Daoy (cell line): ENCODE measurements at places on chromosomes 12 and 14. TPM values are rescaled to one million over a fixed set of nuclear protein-coding genes. Genes with fewer than 3 reads are reported as not detected.

GRCh38 chr12:124531281-124531745 is 36.1 kb downstream of the NCOR2 start:
- no peak for DNase-seq

DNA sequence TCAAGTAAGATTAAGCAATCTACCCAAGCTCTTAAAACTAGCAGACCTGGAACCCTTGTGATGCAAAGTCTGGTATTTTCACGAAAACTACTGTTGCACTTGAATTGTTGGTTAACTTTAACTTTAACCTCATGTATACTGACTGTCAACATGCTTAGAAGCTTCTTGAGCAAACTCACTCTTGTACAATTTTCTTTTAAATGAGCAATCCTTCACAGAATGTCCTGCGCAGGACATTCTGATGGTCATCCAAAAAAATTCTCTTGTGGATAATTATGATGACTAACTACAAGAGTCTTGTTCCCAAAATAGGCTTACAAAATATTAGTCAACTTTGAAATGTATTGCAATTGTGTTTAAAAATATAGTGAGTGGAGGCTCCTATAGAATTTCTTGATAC is 54.0 kb upstream of the PDE3A start:
- no peak for DNase-seq

GRCh38 chr12:101923045-101923718 is 45.8 kb downstream of the DRAM1 start:
- no peak for DNase-seq

DNA sequence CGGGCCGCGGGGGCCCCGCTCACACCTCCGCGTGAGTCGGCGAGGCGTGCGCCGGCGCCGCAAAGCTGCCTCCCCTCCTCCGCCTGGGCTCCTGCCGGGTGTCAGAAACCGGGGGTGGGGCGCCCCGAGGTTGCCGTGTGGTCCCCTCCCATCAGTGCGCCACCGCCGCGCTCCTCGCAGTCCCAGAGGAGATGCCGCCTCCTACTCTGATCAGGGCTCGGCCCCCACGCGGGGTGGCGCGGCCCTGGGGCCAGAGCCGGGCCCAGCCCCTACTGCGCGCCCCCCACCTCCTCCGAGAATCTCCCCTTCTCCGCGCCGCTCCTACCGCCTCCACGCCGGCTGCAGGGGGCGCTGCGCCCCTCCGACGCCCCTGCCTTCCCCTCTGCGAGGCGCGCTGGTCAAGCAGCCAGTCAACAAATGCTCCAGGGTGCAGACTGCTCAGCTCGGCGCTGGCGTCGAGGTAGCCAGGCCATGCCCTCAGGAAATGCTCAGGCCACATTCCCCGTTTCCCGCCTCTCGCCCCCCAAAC is 467 bp upstream of the JAG2 start:
- DNase-seq, result peak; percentile 71

Gene ABCC9
- total RNA-seq, result 0.03 and 0.06 TPM in 2 replicates

Gene PA2G4
- 384 and 456 TPM in 2 replicates for total RNA-seq

Gene ZNF385A
- 0.34 TPM in 1 of 2 replicates, not detected in the other for total RNA-seq

Gene PTCSC3
- total RNA-seq, result not detected in 2 replicates

Gene TMEM106C
- 162 and 181 TPM in 2 replicates for total RNA-seq

Gene FLRT2
- 0.03 and 0.86 TPM in 2 replicates for total RNA-seq
